Central memory CD4-positive, alpha-beta T cell (primary cell): ENCODE measurements at places on chromosomes 2 and 18.

DNA sequence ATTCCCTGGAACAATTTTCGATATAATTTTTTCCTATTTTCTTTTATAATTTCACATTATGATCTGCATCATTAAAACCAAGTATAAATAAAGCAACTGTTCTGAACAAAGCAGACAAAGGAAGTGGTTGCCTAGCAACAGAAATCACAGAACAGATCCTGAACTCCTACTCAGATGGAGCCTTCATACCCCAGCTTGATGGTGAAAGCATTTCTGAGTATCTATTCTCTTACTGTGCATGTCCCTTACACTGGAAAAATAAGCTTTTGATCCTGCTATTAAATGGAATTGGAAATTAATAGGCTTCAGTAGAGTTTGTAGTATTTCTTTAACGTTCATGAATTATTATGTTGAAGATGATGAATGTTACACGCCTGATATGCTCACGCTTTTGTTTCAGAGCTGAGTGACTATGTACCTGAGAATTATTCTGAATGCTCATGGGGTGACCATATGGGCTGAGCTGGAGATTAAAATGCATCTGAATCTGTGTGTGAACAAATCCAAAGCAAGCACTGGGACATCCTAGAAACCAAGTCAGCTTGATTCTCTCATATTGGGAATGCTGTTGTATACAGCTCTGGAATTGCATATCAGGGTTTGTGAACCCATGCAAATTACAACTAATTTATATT lies 254.0 kb downstream of the KCNJ3 start:
- no peak for DNase-seq

DNA sequence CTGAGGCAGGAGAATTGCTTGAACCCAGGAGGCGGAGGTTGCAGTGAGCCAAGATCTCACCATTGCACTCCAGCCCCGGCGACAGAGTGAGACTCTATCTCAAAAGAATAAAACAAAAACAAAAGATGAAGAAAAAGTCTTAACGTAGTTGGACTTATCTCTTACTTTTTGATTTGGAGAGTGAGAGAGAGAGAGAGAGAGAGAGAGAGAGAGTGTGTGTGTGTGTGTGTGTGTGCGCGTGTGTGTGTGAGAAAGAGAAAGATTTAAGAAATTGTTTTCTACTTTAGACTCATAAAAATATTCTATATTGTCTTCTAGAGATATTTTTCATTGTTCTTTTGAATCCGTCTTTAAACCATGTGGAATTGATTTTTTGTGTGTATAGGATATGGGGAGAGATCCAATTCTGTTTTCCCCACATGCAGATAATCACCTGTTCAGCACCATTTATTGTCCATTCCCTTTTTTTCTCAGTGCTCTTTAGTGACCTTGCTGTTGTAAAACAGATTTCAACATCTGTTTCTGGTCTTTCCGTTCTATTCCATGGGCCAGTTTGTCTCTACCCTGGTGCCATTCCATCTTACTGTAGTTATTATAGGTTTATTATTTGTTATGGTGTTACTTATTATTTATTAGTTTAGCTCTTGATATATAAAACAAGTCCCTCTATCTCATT lies 53.5 kb downstream of the KCMF1 start:
- no peak for DNase-seq

- DNase-seq: no peak
Measured at GRCh38 chr2:172734711-172735581, 699 bp upstream of the RAPGEF4 start.

- no peak for DNase-seq
Measured at GRCh38 chr18:10289951-10290637, 164.3 kb upstream of the APCDD1 start.

GRCh38 chr18:66641056-66641455 lies 37.2 kb upstream of the CDH19 start:
- DNase-seq: no peak

- DNase-seq: no peak
Measured at GRCh38 chr2:56376699-56377665, 193.2 kb downstream of the CCDC85A start.

- no peak for DNase-seq
Measured at GRCh38 chr18:47981320-47981719, 50.9 kb upstream of the SMAD2 start.

DNA sequence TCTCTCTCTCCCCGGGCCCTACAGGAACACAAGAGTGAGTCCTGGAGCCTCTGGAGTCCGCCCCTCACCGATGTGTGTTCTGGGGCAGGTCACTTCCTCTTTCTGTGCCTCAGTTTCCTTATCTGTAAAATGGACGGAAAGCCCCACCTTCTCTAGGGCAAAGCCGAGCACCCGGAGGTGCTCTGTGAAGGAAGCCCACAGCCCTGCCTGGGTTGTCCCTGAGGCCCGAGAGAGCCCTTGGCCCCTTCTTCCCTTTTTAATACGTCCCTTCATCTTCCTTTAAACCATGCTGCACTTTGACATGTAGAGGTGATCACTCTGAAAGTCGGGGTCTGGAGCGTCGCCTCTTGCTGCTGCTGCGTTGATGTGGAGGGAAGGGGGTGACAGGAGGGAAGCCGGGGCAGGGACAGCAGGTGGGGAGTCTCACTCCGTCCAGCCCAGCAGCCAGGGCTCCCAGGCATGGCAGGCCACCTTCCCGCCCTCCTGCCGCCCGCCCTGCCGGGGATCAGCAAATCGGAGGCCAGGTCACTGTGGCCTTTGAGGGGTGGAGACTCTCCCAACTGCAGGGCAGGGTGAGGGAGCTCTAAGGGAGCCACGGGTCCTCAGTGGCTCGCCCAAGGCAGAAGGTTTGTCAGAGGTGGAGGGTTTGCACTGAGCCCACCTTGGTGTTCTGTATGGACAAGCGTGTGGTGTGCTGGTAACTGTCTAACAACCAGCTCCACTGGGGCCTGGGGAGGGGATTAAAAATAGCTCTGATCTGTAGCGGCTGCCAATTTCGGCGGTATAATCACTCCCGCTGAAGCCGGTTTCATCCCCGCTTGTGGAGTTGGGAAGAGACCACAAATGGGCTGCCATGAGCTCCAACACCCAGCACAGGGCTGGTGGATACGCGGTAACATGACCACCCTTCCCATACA lies 135.9 kb upstream of the ID2 start:
- no peak for DNase-seq

DNA sequence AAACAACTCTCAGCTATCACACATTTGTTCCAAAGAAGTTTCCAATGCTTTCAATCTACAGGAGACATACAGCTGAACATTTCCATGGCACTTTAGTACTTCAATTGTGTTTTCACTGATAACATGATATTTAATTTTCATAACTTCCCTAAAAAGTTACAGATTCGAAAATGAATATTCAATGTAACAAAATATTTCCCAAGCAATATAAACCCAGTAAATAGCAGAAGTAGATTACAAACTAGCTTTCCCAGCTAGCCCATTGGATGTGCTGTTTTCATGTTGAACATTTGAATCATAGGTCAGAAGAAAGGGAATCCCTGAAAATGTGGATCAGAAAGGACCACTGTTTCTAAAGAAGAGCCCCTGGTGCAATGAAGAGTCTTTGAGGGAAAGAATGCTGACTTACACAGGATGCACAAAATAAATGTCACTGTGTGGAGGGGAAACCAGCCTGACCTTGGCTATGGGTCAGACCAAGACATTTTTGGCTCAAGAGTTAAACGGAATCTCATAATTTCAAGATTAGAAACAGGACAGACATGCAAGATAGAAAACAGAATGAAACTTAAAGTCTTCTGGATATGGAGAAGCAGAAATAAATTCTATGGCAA lies 22.5 kb downstream of the CYTIP start:
- DNase-seq: no peak

GRCh38 chr2:29261003-29261402 lies 145.8 kb downstream of the CLIP4 start:
- DNase-seq: no peak

GRCh38 chr2:183078163-183078463 lies 434 bp upstream of the DUSP19 start:
- DNase-seq: no peak

DNA sequence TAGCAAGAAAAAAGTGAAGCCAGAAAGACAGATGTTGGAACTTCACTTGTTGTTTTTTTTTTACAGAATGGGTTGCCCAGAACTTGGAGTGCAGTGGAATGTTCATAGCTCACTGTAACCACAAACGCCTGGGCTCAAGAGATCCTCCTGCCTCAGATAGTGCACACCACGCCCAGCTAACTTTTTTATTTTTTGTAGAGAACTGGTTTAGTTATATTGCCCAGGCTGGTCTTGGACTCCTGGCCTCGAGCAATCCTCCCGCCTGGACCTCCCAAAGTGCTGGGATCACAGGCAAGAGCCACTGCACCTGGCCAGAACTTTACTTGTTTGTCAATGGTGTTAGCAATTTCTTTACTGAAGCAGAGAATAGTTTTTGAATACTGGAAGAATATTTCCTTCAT lies 11.9 kb upstream of the ASPRV1 start:
- DNase-seq: no peak

DNA sequence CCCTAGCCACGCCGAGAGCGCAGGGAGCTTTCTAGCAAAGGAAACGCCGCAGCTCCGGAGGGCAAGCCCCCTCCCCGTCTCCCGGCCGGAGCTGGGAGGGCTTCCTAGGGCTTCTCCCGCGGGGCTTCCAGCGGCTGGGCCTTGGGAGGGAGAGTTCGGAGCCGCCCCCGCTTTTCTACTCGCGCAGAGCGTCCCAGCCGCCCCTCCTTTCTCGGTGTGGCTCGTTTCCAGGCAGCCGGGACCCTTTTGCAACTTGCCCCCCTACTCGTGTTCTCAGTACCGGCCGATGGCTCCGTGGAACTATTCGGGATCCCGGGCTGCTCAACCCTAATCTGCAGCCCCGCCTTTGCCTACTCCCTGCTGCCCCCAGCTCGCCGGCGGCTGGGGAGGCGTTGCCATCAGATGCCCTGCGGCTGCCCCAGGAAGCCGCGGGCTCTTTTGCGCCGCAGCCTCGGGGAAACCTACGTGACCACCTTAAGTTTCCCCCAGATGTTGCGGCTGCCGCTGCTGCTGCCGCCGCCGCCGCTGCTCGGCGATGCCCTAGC lies 1.5 kb upstream of the NR4A2 start:
- no peak for DNase-seq

DNA sequence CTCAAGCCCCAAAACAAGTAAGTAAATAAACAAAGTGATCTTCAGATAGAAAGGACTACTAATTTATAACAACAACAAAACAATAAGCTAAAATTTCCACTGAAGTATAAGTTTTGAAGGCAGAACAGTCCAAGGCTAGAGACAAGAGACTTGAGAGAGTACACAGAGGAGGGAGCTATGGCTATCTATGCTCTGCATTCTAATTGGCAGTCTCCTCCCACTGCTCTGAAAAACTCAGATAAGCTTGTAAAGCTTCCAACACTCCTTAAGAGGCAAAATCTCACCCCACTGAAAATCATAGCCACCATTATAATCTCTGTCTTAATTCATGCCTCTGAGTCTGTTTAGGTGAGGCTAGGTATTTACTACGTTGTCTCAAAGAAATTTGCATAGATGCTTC lies 714.6 kb upstream of the LRATD1 start:
- no peak for DNase-seq

- DNase-seq: no peak
Measured at GRCh38 chr2:179020156-179020750, 29.7 kb downstream of the CCDC141 start.

- DNase-seq: peak; percentile 26
Measured at GRCh38 chr2:215828528-215829184, 184.7 kb downstream of the MREG start.

GRCh38 chr18:74541703-74542555 lies 7.6 kb downstream of the CNDP1 start:
- DNase-seq: no peak

DNA sequence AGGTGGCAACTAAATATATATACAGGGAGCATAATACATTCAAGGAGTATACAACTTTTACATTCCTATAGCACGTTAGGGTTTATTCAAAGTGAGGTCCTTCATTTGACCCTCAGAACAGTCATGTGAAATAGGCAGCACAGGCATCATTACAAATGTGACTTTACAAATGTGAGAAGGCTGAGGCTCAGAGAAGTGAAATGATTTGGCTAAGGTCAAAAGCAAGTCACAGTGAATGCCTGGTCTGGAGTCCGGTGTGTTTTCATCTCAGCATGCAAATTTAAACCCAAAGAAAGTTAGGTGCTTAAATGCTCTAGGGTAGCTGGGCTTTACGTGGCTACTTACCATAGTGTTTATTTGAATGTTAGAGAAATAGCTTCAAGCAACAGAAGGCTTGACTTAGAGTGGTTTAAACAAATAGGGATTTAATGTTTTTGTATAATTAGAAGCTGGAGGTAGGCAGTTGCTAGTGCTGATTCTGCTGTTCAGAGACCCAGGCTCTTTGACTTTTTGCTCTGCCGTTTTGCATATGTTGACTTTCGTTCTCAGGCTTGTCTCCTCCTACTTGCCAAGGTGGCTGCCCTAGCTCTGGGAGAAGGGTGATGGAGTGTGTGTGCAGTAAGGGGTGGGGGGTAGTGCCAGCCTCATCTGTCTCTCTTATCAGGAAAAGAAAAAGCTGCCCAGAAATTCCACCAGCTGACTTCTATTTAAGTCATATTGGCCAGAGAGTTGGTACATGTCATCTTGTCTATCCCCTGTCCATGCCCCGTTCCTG lies 89.2 kb downstream of the PLCL1 start:
- no peak for DNase-seq

GRCh38 chr2:3117650-3118216 lies 259.9 kb downstream of the EIPR1 start:
- no peak for DNase-seq

GRCh38 chr2:109128616-109129355 lies at the start of gene SH3RF3:
Gene SH3RF3 (plus strand): TSS chr2:109129205.
- DNase-seq: no peak

DNA sequence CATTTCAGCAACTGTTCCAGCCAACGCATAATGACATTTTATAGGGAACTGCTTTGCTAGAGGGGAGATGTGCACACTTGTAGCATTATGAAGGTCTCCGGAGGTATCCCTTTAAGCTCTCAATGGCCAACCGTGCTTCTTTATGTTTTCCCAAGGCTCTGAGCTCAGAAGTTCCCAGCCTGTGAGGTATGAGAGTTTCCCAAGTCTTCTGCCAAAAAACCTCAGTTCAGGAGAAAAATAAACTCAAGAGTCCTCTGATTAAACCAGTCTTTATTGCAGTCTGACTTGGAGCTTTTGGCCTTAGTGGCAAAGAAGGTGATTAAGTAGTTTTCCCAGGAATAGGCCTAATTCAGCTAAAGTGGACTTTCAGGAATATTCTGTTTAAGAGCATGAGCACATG lies 35.4 kb upstream of the ZNF532 start:
- no peak for DNase-seq

DNA sequence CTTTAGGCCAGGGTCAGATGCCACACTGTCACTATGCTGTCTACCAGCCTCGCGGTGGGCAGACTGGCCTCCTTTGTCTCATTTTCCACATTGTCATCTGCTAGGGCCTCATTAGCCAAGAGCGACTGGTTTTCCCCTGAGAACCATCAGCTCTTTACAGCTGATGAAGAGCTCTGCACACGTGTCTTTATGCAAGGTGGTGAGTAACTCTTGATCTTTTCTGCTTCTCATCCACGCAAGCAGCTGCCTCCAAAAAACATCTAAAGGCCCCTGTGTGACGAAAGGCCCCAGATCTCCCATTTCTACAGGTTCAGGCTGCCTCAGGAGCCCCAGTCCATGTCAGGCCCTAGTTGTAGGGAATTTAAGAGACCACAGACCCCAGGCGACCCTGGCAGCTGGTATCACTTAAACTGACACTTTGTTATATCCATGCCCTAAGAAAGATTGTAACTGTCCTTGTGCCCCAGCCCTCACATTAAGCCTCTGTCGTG lies 52.9 kb downstream of the DPYSL5 start:
- no peak for DNase-seq

GRCh38 chr2:143716522-143716921 lies 587.3 kb downstream of the ARHGAP15 start:
- no peak for DNase-seq

GRCh38 chr2:43854671-43855070 lies 15.9 kb downstream of the ABCG8 start:
- no peak for DNase-seq

GRCh38 chr2:118548880-118549488 lies 298.5 kb downstream of the EN1 start:
- no peak for DNase-seq
